ENCODE measurements at places on chromosomes 2 and 18. TPM values are rescaled to one million over a fixed set of nuclear protein-coding genes. Genes with fewer than 3 reads are reported as not detected.

The NGEF gene
- total RNA-seq, result 20.3 TPM

The DES gene
- total RNA-seq, result 0.39 TPM

The MRPS5 gene
- 72.9 TPM for total RNA-seq

The LIPG gene
- total RNA-seq, result 0.21 TPM

The ATF2 gene
- total RNA-seq, result 22.0 TPM

The SCG2 gene
- total RNA-seq, result 0.98 TPM

The MAP2 gene
- total RNA-seq, result 1.4 TPM

All from A549 treated with Mapracorat at 1 μM for 4 hours (cell line).